ENCODE measurements at places on chromosomes 12 and 14.
A peak's percentile ranks its signal among the peaks of the same experiment; 100 is the strongest.

DNA sequence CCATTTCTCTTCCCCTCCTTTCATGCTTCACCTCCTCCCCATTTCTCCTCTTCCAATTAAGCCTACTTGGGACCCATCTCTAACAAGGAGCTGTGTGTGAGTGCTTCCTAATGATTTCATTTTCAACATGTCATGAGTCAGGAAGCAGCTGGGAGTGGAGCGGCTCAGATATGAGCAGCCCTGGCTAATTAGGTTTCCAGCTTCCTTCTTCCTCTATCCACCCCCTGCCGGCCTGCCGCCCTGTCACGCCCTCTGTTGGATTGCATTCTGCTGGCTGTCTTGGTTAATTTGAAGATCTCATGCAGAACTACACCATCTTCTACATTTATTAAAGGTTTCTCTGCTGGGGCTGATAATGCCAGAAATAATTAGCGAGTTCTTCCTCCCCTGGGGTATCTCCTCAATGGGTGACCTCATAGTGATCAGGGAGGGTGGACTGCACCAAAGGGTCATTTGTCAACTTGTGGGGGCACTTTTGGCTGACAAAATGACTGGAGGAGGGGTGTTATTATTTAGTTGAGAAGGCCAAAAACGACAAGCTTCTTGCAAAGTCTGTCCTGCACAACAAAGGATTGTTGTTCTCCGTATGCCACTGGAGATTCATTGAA lies 300.9 kb upstream of the SRRM4 start:
- no peak for DNase-seq

GRCh38 chr12:54195737-54196347 lies 7.1 kb upstream of the SMUG1 start:
- DNase-seq = peak; percentile 55

DNA sequence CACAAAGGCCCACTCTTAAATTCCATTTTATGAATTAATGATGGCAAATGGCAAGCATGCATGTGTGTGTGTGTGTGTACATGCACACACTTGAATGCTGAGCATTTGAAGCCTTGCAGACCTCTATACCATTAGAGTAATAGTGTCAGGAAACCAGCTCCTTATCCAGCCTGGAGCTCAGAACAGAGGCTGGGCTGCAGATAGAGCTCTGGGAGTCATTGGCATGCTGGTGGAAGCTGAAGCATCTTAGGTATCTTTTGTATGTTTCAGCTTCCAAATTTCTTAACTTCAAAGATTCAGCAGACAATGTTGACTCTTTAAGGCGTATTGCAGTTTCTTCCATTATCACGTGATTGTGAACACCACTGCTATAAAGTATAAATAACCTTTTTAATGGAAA lies 192.9 kb upstream of the ARHGAP5 start:
- DNase-seq = no peak

- DNase-seq = no peak
Observed at GRCh38 chr12:125324861-125325490, 259.7 kb downstream of the AACS start.

GRCh38 chr12:114995891-114996290 lies 311.9 kb upstream of the TBX3 start:
- DNase-seq = peak; percentile 48

GRCh38 chr12:18057051-18057450 lies 32.9 kb downstream of the RERGL start:
- no peak for DNase-seq

DNA sequence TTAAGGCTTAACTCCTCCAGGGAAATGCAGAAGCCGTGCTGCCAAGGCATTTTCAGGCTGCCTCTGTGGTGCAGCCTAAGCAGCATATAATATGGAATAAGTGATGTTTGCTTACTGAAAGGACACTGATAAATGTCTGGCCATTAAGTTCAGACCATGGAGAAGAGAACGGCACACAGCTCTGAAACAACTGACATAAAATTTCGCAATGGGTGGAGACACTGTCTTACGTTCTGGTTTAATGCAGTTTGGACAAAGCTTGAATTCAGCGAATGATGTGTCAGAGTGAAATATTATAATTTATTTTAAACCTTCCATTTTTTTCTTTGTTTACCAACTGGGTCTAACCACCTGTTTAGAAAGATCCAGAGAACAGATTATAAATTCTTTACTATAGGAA lies 27.2 kb upstream of the NRXN3 start:
- no peak for DNase-seq

GRCh38 chr12:109296431-109296830 lies 12.7 kb downstream of the FOXN4 start:
- DNase-seq = no peak

- no peak for DNase-seq
Observed at GRCh38 chr14:36662258-36662542, 540 bp downstream of the PAX9 start.

- DNase-seq = no peak
Observed at GRCh38 chr14:61365667-61366212, 44.4 kb downstream of the PRKCH start.

DNA sequence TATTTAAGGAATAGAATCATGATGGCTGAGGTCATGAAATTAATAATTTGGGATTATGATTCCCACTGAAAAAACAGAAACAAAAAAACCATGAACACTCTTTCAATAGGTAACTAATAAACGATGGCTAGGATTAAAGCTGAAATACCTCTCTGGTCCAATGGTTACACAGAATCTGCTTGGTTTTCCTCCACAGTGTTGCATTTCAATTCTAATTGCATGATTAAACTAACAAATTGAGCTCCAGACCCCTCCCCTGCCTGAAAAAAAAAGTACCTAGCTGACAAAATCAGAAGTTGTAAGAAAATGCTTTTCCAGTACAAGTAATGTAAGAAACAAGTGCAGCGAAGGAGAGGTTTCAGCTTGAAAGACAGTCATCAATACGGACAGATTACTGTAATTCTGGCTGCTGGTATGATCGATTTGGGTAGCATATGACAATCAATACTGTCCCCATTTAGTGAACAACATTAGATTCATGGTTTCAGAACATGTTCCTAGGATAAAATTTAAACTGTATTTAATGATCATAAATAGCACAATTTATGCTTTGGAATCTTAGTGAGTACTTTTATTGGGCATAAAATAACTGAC lies 32.0 kb downstream of the INSM2 start:
- DNase-seq = no peak

DNA sequence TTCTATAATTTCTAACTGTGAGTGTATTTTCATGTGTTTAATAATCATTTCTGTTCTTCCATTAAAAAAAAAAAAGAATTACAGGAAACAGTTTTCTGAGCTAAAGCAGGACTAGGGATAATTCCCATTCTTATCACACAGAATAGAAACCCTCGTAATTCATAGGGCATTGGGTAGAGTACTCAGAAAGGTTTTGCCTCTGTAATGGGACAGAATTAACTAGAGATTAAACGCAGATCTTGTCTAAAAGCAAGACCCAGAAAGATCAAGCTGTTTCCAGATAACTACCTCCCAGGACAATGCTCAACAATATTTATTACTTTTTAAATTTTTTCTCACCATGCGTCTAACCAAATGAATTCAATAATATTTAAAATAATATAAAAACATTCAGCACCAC lies 10.2 kb downstream of the GSKIP start:
- no peak for DNase-seq

DNA sequence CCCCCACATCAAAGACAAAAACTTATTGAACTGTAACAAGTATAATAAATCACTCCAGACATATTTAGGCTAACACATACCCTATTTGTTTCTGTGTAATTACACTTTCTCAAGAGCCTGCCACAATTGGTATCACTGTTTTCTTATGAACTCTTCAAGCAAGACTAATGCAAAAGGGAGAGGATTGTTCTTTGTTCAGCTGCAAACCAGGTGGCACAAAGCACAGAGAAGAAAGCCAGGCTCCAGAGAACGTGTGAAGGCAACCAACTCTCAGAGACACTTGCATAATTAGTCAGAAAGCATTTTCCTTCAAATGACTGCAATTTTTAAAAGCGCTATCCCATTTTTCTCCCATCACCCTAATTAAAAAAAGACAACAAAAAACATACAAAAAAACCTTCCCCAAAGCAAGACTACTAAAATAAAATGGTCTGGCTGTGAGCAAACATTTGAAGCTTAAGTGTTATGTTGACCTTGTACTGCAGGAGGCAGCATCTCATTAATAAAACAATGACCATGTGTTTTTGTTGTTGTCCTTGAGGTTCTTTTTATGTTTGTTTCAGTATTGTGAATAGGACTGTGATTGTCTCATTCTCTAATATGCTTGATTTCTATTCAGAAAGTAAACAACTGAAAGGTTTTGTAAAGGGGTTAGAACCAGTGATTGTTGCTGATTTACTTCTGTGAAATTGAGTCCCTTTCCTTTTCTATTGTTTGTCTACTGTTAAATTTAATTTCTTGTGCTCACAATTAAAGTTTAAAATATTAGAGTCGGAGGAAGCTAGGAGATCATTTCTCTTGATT lies 452.7 kb upstream of the PDE3A start:
- DNase-seq = peak; percentile 53

DNA sequence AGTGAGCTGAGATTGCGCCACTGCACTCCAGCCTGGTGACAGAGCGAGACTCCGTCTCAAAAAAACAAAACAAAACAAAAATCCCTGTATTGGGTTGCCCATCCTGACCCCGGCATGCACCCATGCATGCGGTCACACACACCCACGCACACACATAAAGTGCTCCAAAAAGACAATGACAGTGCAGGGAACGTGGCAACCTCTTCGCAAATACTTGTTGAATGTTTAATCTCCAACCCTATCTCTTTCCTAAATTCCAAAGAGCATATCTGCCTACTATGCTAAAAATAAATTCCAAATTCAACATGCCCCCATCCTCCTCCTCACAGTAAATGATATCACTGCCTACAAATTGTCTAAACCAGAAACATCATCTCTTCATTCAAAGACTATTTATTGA lies 13.5 kb downstream of the SLC7A7 start:
- no peak for DNase-seq

- no peak for DNase-seq
Observed at GRCh38 chr14:76846331-76847047, 20.3 kb downstream of the LRRC74A start.

GRCh38 chr12:42091769-42092168 lies 52.9 kb downstream of the GXYLT1 start:
- no peak for DNase-seq

- DNase-seq = no peak
Observed at GRCh38 chr14:60926002-60926401, 54.9 kb downstream of the TRMT5 start.

DNA sequence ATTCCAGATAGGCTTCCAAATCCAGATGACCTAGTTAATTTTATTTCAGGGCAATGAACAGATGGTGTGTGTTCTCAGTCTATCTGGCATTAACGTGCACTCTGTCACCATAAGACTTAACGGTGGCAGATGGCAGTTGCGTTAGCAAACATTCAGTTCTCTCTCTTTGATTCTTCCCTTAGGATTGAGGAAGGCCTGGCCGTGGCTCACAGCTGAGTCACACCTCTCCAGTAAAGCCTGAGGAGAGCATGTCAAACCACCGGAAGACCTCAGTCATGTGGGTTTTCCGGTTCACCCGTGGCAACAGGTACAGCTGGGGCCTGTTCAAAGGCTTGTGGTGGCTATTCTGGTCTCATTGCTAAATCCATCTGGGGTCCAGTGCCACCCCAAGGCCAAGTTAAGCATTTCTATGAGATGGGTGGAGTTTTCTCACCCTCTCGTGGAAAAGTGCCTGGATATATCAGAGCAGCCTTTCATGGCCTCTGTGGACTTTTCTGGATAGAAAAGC lies 545.1 kb upstream of the ATP2B1 start:
- peak; percentile 99 for DNase-seq

- DNase-seq = no peak
Observed at GRCh38 chr12:83016991-83017390, 330.3 kb downstream of the TMTC2 start.

DNA sequence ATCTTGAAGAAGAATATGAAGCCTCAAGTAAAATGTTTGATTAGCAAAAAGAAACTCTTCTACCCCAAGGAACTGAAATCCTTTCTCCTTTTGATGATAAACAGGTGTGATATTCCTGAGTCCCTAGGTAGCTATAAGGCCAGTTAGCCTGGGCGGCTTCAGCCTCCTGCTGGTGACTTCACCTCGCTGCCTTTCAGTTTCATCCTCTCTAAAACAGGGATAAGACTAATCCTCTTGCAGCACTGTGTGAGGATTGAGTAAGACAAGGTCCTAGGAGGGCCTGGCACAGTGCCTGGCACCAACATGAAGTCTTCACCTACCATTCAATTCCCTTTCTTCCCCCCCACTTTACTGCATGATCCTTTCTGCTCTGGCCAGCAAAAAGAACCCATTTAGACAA lies 42.1 kb downstream of the CIT start:
- DNase-seq = peak; percentile 32

DNA sequence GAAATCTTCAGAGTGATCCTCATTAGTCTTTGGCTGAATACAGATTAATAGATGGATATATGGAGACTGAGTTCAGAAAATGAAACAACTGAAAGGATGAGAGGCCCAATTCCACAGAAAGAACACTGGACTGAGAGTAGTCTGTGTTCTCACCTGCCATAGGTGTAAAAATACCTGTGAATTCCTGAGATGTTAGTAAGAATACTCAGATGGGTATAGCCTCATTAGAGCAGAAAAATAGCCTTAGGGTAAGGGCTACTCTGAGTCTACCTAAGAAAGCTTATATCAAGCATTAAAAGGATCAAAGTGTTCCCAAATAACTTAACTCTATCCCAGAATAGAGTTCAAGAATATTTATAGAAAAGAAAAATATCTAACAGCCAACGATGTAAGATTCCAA lies 1510.3 kb upstream of the SEL1L start:
- DNase-seq = no peak
